ENCODE measurements at places on chromosomes 11 and 22.

DNA sequence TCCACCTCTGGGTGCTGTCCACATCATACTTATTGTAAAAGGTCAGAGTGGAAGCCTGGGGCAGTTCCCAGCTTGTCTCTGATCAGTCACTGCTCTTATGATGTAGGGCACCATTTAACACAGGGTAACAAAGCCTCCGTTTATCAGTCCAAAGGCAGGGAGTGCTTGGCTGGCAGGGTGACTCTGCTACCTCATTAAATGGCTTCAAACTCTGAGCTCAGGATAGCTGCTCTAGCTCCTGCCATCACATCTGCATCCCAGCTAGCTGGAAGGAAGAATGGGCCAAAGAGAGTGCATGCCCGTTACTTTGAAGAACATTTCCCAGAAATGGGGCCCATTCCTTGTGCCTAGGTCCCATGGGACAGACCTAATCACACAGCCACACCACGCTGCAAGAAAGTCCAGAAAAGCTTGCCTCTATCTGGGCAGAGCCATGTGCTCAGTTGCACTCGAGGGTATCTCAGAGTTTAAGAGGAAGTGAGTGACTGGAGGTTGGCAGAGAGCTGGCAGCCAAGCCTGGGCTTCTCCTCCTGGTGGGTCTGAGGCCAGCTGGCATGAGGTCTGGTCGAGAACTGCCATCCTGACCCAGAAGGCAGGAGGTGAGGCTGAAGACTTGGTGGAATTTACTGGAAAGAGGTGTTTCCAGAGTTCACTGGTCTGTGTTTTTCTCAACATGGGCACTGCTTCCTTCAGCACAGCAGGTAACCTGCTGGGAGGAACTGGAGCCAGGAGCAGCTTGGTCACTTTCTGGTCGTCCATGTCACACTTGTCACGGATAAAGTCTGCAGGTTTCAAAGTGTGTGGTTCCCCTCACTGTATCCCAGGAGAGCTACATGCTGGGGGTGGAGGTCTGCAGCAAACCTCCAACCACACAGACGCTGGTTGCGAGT lies 935.7 kb downstream of the BRD1 start:
- no peak for DNase-seq

DNA sequence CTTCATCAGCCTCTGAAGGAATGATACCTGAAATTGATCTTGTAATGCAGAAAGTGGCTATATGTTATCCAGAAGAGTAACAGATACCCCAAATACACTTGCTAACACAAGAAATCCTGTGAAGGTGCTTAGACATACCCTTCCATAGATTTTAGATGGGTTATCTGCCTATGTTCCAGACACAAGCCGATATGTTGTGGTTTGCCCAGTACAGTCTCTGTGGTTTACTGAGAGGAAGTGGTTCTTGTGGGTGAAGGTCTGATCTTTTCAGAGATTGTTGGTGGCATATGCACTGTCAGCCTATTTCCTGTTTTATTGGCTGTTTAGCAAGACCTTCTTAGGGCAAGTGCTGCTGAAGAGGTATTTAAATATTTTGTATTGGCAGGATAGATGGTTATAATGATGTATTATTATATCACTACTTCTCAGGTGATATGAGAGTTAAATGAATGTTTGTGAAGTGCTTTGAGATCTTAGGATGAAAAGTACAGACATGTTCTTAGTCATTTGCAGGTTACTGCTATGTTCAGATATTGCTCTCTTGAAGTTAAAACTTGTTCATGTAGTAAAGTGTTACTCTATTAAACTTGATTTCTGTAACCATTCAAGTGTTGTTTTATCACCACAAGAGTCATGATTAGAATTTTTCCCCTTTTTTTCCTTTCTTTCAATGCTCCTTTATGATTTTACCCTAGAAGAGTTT lies 8.2 kb downstream of the ARHGEF12 start:
- no peak for DNase-seq

DNA sequence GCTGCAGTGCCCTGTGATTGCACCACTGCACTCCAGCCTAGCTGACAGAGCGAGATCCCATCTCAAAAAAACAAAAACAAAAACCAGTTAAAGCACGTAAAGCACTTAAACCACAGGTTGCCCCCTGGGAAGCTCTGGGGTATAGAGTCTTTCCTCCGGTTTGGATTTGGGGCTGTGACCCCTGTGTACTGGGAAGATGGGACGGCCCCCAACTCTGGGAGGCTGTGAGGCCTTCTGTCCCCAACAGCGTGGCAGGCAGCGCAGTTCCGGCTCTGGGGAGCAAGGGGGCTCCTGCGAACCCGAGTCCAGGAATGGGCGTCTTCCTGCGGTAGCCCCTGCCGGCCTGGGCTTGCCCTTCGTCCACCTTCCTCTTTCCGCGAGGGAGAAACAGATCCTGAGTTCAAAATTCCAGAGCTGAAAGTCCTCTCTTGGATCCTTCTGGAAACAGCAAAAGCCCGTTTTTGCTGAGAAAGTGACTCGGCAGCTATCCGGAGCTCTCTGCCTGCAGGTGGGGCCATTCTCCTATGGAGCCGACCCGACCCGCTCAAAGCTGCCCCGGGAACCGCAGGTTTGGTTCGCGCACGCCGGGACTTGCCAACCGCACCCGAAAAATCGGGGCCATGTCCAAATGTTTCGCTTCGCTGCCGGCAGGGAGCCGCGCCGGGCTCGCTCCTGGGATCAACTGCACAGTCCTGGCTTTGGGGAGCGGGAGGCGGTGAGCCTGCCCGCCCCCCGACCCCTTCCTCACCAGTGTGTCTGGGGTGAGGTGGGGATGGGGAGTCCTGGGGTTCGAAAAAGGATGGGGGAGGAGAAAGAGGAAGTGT lies 36.3 kb upstream of the POLA2 start:
- no peak for DNase-seq

GRCh38 chr11:69058511-69059270 lies 10.0 kb downstream of the TPCN2 start:
- DNase-seq: no peak

DNA sequence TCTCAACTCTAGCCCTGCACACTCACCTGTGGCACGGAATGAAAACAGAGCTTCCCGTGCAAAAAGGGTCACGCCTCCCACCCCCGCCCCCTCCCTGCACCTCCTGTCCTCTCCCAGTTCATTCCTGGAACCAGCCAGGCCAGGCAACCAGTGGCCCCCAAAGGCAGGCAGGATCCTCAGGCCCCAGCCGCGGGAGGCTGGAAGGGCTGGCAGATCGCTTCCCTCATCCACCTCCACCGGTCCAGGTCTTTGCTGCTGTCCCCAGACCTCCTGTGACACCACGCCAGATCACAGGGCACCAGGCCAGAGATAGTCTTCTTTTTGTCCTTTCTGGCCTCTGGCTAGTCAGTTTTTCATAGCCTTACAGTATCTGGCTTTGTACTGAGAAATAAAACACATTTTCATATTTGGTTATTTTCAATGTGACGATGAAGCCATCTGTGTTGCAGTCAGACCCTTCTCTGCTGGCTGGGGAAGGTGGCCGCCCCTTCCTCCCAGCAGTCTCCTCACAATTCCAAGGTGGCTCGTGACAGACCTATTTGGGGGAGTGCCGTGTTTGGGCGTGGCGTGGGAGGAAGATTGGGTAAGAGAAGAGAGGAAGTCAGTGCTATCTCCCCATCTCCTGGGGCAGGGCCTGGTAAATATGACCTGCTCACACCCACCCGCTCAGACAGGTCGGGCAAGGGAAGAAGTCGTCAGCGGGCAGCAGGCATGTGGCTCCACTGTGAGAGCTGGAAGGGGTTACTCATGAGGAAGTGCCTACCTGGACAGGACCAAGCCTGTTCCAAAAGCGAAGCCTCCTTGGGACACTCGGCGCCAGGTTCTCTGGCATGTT lies 9.1 kb downstream of the SSH3 start:
- no peak for DNase-seq

GRCh38 chr11:57560146-57560545 lies 7.3 kb downstream of the UBE2L6 start:
- no peak for DNase-seq

DNA sequence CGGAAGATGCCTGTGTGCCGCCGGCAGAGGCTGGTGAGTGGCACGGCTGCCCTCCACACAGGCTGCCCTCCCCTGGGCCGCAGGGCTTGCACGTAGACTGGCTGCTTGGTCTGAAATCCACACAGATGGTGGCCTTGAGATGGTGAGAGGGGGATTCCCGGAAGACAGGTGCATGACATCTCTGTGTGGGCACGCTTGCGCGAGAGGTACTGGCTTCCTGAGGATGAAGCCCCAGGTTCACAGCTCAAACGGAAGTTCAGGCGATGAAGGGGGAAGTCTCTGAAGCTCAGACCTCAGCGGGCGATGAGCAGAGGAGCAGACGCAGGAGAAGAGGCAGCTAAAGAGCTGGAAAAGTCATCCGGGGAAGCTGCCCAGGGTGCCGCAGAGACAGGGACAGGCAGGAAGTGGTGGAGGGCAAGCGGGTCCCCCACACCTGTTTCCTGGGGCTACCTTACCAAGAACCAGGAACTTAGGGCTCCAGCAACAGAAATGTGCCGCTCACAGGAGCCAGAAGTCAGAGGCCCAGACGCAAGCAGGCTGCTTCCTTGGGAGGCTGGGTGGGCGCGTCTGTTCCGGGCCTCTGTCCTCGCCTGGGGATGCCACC lies 7.2 kb downstream of the CRELD2 start:
- no peak for DNase-seq

DNA sequence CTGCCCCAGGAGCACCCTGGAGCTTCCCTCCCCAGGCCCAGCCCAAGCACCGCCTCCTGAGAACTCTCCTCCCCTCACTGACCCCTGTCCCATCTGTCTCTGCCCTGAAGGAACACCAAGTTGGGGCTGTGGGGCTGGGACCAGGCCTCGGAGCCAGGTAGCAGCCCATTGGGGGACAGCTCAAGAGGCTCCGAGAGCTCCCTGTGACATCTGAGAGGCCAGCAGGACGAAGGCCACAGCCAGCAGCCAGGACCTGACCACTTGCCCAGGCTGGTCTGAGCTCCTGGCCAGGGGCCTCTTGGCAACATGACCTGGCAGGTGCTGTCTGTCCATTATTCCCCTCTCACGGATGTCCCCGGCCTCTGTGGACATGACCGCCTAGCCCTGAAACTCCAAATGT lies 33.7 kb downstream of the IGF2 start:
- DNase-seq: no peak

DNA sequence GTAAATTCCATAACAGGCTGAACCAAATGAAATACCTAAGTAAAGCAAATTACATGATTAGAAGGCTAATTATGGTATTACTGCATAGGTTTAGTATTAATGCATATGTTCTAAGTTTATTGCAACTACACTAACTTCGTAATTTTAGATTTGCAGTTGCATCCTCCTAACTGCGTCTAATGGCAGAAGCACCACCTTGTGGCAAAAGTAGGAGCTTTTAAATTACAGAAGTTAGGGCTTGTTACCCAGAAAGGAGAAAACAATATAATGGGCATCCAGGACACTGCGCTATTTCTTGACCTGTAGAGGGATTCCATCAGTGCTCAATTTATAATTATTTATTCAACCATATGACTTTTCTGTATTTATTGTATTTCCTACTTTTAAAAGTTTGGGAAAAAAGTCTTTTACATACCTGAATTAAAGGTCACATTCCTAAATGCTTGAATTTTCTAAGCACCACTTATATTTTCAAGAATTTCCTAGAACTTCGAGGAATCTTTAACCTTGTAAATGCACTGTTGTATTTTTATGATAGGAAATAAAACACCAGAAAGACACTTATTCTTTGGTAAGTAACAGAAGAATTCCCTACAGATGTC lies 16.3 kb upstream of the GPR83 start:
- DNase-seq: no peak

DNA sequence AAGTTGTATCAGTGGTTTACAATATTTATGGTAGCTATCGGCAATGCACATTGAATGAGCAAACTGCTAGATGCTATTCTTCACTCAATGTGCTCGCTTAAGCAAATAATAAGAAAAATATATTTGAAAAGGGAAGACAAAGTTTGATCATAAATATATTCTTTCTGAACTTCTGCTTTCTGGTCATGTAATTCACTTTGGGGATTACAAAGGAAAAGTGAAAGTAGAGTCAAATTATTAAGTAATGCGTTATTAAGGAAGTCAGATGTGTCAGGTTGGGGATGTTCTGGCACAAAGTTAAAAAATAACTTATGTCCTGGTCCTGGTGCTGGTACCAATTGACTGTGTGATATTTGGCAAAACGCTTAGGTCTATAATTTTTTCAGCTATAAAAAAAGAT lies 98.0 kb upstream of the TRIM77 start:
- no peak for DNase-seq

DNA sequence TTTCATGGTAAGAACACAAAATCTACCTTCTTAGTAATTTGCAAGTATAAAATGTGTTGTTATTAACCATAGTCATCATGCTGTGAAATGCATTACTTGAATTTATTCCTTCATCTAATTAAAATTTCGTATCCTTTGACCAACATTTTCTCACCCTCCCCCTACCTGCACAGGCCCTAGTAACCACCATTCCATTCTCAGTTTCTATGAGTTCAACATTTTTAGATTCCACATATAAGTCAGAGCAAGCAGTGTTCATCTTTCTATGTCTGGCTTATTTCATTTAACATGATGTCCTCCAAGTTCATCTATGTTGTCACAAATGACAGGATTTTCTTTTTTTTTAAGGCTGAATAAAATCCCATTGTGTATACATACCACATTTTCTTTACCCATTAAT lies 43.5 kb upstream of the CCDC179 start:
- no peak for DNase-seq

GRCh38 chr22:20219667-20220628 lies 48.2 kb downstream of the RTN4R start:
- no peak for DNase-seq

- no peak for DNase-seq
Observed at GRCh38 chr22:17540481-17540880, 22.8 kb upstream of the SLC25A18 start.

DNA sequence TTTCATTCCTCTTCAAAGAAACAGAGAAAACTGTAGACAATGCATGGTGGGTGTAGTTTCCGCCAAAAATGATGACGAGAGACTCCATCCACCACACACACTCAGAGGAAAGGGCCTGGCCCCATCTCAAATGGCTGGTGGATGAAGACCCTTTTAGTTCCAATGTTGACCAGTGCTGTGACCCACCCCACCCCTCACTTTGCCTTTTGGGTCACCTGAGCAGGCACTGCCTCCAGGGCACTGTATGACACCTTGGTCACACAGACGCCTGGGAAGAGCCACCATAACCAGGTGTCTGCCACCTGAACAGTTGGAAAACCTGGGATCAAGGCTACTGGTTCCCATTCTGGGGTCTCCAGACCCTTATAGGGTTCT lies 121.3 kb downstream of the MPPED1 start:
- no peak for DNase-seq

- no peak for DNase-seq
Observed at GRCh38 chr11:44315947-44316658, 6.2 kb upstream of the ALX4 start.

DNA sequence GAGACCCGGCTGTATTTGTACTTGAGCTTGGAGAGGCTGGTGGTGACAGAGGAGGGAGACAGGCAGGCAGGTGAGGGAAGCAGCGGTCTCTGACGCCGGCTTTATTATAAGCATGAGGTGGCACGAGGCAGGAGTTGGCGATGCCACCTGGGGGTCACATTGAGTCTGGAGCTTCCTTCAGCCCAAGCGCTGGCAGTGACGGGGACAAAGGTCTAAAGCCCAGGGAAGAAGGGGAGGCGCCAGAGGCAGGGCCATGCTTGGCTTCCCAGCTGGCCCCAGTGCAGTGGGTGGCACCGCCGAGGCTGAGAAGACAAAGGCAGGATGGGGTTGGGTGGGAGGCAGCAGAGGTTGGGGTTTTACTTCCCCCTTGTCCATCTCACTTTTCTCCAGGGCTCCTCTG lies 4.5 kb downstream of the FXYD2 start:
- no peak for DNase-seq
